ENCODE measurements at places on chromosomes 2 and 18. TPM values are rescaled to one million over a fixed set of nuclear protein-coding genes. Genes with fewer than 3 reads are reported as not detected.

Gene FIGN
- 6.5 TPM for total RNA-seq

GRCh38 chr2:135512099-135512498 is 18.9 kb downstream of the ZRANB3 start:
- no peak for DNase-seq

- no peak for DNase-seq
Measured at GRCh38 chr2:118643294-118643693, 204.2 kb downstream of the EN1 start.

DNA sequence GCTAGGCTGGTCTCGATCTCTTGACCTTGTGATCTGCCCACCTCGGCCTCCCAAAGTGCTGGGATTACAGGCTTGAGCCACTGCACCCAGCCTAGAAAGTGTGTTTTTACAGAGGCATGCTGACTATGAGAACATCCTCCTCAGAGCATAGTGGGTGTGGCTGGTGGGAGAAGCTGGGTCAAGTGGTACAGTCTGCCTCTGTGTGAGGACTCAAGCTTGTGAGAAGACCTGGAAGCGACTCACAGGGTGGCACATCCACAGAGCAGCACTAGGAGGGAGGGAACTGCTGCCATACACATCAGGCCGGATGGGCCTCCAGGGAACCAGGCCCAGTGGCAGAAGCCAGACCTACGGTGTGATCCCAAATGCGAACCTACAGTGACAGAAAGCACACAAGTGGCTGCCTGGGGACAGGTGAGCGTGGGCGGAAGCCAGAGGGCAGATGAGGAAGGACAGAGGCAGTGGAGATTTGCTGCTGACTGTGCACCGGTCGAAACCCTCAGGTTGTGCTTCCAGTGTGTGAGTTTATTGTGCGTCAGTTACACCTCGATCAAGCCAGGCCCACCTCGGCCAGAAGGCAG is 8.9 kb downstream of the ARHGEF4 start:
- no peak for DNase-seq

- no peak for DNase-seq
Measured at GRCh38 chr18:13527730-13528129, 198.6 kb downstream of the FAM210A start.

GRCh38 chr2:23745726-23746105 is 181.2 kb downstream of the ATAD2B start:
- no peak for DNase-seq

- no peak for DNase-seq
Measured at GRCh38 chr2:219645631-219646527, 18.4 kb downstream of the SLC4A3 start.

- DNase-seq: no peak
Measured at GRCh38 chr18:80068571-80069272, 34.5 kb downstream of the RBFA start.
